CD4-positive, alpha-beta memory T cell (primary cell): ENCODE measurements at places on chromosomes 4 and X.
A peak's percentile ranks its signal among the peaks of the same experiment; 100 is the strongest.

- DNase-seq = no peak
Measured at GRCh38 chrX:19214311-19214710, 92.0 kb upstream of the ADGRG2 start.

GRCh38 chrX:154761977-154762536 lies 607 bp upstream of the DKC1 start:
- peak; percentile 29 for DNase-seq

DNA sequence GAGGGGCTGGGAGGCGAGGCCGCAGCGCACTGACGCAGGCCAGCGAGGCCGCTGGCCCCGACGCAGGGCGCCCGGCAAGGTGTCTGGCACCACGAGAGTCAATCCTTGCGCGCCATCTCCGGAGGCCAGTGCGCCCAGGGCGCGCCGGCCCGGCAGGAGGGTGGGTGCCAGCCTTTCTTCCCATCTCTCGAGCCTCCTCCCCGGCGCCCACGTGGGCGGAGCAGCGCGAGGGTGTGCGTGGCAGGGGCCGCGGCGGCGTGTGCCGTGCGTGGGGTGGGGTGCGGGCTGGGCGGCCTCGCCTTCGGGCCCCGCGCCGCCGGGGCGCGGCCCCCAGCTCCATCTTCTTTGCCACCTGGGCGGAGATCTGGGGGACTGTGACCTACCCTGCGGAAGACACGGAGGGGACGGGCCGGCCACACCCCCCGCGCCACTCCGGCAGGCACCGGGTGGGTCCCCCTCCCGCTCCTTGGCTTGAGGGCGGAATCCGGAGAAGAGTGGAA lies 877 bp downstream of the JAKMIP1 start:
- DNase-seq = no peak

GRCh38 chrX:142702749-142703148 lies 323.0 kb upstream of the SPANXN4 start:
- DNase-seq = no peak

DNA sequence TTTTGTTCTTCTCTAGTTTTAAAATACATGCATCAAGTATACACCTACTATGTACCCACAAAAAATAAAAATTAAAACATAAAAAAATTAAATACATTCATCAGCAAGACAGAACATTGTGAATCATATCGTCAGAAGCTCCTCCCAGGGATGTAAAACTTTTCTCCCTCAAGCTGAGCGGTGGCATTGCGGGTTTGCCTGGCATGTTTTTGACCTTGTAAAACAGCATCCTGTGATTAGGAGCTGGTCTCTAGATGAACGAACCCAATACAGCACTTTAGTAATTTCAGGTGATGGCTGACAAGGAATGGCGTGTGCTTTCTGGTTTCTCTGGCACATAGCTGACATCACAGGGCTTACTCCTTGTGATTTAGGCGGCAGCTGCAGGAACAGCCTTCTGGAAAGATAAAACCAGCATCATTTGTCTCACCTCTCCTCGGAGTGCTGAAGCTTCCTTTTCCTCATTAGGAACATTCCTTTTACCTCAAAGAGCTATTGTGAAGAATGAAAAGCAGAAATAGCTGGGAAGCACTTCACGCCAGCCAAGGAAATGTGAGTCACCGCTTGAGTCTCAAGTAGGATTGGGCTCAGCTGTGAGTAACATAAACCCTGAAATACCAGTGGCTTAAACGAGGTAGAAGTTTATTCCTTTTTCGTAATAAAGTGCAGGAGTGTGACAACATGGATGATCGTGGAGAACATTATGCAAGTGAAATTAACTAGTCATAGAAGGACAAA lies 44.3 kb downstream of the NYX start:
- DNase-seq = no peak
